Hematopoietic multipotent progenitor cell (in vitro differentiated cells): ENCODE measurements at places on chromosomes 1 and 21. TPM values are rescaled to one million over a fixed set of nuclear protein-coding genes. Genes with fewer than 3 reads are reported as not detected.

DNA sequence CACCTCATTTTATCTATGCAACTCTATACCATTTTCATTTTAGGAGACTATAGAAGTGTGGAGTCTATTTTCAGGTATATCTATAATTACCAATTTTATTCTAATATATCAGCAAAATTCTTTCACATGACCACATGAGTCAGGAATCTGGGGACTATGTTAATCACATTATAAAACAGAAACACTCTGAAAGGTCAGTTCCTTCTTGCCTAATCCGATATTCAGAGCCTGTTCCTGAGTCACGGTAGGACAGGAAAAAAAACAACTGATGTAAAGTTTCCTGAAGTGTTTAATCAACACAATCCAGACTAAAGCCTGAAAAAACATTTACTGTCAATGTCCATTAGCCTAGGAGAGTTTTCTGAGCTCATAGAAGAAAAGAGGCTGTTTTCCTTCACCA, 1902.3 kb downstream of the NCAM2 start:
- no peak for DNase-seq

GRCh38 chr1:8539683-8540082, 221.8 kb downstream of the SLC45A1 start:
- DNase-seq, result no peak

NKAIN1 gene
- total RNA-seq, result under 0.01 TPM

SLAMF9 gene
- under 0.01 TPM for total RNA-seq

LCK gene
- total RNA-seq, result 3.5 TPM

- no peak for DNase-seq
Observed at GRCh38 chr1:175158170-175158591, 34.4 kb downstream of the KIAA0040 start.
